ENCODE measurements at places on chromosomes 11 and 22. TPM values are rescaled to one million over a fixed set of nuclear protein-coding genes. Genes with fewer than 3 reads are reported as not detected.

- DNase-seq, result no peak
Measured at GRCh38 chr22:23061471-23062280, 8.6 kb upstream of the GNAZ start.

The USP2 gene
- 0.17 TPM for total RNA-seq

The HOATZ gene
- total RNA-seq, result not detected

DNA sequence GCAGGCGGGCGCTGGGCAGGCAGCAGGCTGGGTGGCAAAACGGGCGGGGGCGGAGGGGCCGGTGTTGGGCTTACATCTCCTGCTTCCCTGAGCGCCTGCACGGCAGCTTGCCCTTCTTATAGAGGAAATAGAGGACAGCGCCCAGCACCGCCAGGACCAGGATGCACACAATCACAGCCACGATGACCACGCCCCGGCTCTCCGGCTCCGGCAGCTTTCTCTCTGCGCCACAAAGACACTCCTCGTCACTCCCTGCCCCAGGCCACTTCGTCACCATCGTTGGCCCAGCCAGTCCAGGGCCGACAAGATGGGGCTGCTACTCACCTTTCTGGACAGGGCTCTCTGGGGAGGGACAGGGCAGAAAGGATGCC lies 6.3 kb downstream of the MCAM start:
- no peak for DNase-seq

DNA sequence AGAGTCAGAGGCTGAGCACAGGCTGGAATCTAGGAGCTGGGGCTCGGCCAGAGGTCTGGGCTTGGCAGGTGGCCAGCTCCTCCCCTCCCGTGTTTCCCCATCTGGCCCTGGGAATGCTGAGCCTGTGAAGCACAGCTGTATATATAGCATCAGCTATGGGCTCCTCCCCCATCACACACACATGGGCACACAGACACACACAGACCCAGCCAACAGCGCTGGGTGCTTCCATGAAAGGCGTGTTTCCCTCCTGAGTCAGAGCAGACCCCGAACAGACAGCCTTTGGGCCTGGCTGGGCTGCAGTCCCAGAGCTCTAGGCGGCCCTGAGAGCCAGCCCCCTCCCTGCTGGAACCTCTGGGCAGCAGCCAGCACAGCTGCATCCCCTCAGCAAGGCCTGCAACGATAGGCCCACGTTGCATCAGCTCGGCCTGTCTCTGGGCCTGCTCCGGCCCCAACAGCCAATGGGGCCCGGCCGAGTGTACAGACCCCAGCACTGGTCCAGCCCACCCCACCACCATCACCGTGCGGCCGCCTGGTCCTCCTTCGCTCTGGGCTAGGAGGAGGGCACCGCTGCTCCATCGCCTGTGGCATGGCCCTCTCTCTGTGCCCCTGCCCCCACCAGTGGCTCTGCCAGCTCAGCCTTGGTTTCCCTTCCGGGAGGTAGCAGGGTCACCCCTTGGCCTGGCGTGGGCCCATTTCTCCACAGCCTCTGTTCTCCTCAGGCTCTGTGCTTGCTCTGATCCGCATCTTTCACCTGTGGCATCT lies 7.6 kb upstream of the SERPINH1 start:
- peak; percentile 46 for DNase-seq
